ENCODE measurements at places on chromosomes 11 and 22.

- DNase-seq = no peak
Observed at GRCh38 chr11:20450829-20451228, 63.3 kb downstream of the PRMT3 start.

- DNase-seq = peak; percentile 54
Observed at GRCh38 chr11:28632338-28632737, 524.1 kb downstream of the METTL15 start.

DNA sequence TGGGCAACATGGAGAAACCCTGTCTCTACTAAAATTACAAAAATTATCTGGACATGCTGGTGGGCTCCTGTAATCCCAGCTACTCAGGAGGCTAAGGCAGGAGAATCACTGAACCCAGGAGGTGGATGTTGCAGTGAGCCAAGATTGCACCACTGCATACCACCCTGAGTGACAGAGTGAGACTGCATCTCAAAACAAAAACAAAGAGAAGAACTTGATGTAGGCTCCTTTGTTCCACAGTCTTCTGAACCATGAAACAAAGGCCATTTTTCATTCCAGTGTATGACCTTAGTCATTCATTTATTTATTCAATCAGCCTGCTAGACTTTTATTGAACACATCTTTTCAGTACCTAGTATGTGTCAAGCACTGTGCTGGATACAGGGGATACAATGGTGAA is 369.6 kb downstream of the FAT3 start:
- no peak for DNase-seq

- peak; percentile 59 for DNase-seq
Observed at GRCh38 chr11:32586576-32587190, 3.1 kb downstream of the EIF3M start.
